ENCODE measurements at places on chromosomes 5 and 9. TPM values are rescaled to one million over a fixed set of nuclear protein-coding genes. Genes with fewer than 3 reads are reported as not detected.

DNA sequence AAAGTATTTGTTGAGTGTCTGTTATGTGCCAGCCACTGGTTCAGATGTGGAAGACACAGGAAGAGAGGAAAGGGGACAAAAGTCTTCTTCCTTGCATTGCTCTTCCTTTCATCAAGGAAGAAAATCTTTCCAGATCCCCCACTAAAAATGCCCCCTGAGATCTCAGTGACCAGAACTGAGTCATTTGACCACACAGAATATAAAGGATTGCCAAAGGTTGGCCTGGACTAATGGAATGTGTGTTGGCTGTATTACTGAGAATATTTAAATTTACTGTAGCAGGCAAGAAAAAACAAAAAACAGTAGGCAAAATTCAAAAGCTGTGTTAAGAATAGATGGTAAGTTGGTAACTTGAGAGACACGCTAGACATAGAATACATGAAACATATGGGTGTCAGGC, 10.0 kb upstream of the SEPTIN8 start:
- DNase-seq, result no peak

Gene PRLR
- 18.6 TPM for total RNA-seq

DNA sequence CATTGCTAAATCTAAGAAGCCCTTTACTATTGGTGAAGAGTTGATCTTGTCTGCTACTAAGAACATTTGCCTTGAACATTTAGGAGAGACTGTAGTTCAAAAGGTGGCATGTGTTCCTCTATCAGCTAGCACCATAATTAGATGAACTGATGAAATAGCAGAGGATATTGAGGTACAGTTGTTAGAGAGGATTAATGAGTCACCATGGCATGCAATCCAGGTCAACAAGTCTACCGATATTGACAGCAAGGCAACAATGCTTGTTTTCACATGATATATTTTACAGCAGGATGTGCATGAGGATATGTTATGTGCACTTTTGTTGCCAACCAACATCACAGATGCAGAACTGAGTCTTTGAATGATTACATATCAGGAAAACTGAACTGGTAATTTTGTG, 134.3 kb upstream of the CDH9 start:
- no peak for DNase-seq

DNA sequence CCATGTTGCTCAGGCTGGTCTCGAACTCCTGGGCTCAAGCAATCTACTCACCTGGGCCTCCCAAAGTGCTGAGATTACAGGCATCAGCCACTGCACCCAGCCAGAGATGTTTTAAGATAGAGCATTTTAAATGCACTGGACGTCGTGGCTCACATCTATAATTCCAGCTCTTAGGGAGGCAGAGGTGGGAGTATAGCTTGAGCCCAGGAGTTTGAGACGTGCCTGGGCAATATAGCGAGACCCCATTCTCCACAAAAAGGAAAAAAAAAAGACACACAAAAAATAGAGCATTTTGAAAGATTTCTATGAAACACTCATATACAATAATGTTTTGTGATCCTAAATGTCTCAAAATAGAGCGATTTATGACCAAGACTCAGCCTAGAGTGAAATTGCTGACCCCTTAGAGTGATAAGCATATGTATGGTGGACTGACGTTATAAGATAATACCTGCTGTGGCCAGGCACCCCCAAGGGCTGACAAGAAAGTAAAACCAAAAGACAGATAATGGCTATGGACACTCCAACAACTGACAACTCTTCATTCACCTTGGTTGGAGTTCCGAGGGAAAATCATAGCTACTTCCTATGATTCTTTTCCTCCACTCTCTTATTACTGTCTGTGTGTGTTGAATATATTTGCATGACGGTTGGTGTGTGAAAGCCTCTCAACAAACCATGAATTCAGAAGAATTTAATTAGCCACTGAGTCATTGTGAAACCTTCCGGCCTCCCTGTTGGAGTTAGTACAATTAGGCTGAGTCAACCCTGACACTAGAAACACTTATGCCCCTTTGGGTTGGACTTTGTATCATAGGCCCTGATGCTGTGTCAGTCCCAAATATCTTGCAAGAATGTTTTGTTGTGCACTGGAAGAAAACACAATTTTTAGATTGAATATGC, 526.5 kb upstream of the NUDT12 start:
- no peak for DNase-seq

GRCh38 chr9:13395156-13395555, 115.7 kb upstream of the MPDZ start:
- no peak for DNase-seq

- no peak for DNase-seq
Measured at GRCh38 chr5:76697670-76698069, 18.3 kb upstream of the F2R start.

Gene DNM1
- total RNA-seq, result 18.9 TPM

GRCh38 chr5:163887854-163888253, 382.4 kb downstream of the MAT2B start:
- no peak for DNase-seq

GRCh38 chr5:151703227-151703626, 16.5 kb upstream of the SPARC start:
- no peak for DNase-seq

GRCh38 chr5:119333421-119333851, 22.4 kb upstream of the TNFAIP8 start:
- no peak for DNase-seq

- no peak for DNase-seq
Measured at GRCh38 chr9:105206821-105207699, 37.4 kb upstream of the SLC44A1 start.

GRCh38 chr5:125597338-125597737, 825.9 kb upstream of the GRAMD2B start:
- no peak for DNase-seq

- no peak for DNase-seq
Measured at GRCh38 chr5:53321073-53321472, 159.4 kb upstream of the FST start.

DNA sequence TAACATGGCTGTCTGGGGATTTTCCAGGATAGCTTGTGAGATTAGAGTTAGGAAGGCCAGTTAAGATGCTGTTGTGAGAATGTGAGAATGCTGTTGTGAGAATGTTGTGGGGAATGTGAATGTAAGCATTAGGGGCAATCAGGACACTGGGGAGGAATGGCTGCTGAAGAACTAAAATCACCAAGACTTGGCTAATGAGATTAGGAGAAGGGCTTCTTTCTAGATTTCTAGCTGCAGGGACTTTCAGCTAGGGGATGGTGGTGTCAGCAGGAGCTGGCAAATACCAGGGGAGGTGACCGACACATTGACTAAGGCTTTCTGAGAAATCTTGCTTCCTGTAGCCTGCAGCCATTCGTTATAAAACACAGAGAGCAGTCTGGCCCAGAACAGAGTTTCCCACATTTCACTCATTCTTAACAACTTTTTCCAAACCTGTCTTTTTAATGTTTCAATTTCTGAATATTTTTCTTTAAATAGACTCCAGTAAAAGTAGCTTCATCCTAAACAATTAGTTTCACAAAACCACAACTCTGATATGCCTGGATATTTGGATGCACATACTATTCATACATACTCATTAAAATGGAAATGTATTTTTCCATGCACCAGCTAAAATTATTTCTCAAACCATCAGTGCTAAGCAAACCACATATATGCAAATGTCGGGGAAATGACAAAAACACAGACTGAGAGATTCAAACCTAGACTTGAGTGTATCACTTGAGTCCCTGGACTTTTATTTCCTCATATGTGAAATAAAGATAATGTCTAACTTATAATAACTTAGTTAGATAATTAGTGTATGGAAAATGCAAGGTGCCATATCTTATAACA, 89.3 kb upstream of the TNC start:
- no peak for DNase-seq

Gene PDLIM4
- 110 TPM for total RNA-seq

GRCh38 chr9:120913647-120914264, 12.8 kb downstream of the TRAF1 start:
- no peak for DNase-seq

Gene PCDHAC2
- total RNA-seq, result not detected

DNA sequence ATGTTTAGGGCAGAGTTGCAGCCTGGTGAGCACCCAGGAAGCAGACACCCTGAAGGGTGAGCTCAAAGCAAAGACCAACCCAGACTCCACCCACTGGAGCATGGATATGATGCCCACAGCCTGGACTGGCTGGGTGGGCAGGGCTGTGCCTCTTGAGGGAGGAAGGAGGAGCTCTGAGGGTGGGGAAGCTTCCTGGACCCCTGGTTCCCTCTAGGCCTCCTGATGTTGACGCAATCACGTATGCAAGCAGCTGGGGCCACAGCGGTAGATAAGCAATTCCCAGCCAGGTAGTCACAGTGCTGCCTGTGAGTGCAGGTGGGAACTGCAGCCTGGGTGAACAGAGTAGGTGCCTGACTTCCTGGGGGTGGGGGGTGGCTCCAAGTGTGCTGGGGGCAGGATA, 271.5 kb downstream of the CDK5RAP2 start:
- DNase-seq, result no peak

Gene SPATA9
- total RNA-seq, result not detected

Gene BHMT
- total RNA-seq, result not detected

Gene LYRM7
- 7.0 TPM for total RNA-seq

- DNase-seq, result peak; percentile 85
Measured at GRCh38 chr9:100437860-100438805, 11.2 kb downstream of the MSANTD3 start.

DNA sequence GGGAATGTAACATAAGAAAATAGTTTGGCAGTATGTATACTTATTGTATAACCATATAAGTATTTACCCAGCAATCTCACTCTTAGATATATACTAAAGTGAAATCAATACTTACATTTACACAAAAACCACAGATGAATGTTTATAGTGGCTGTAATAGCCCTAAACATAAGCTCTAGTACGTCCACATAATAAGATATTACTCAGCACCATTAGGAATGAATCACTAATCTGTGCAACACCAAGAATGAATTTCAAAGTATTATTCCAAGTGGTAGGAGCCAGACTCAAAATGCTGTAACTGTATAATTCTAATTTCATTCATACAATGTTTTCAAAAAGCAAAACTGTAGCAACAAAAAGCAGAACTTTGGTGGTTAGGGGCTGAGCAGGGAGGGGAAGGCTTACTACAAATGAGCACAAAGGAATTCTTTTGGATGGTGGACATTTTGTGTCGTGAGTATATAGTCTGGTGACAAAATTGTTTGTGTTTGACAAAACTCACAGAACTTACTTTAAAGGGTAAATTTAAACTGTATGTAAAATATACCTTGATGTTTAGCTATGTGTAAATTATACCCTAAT, 11.9 kb upstream of the C5orf46 start:
- DNase-seq, result no peak

Gene SCGB3A2
- total RNA-seq, result not detected

GRCh38 chr9:106880863-106881262, 17.9 kb downstream of the ZNF462 start:
- DNase-seq, result no peak

GRCh38 chr5:139204196-139204595, 6.0 kb upstream of the SIL1 start:
- no peak for DNase-seq

- no peak for DNase-seq
Measured at GRCh38 chr5:2695200-2695891, 56.1 kb downstream of the IRX2 start.

DNA sequence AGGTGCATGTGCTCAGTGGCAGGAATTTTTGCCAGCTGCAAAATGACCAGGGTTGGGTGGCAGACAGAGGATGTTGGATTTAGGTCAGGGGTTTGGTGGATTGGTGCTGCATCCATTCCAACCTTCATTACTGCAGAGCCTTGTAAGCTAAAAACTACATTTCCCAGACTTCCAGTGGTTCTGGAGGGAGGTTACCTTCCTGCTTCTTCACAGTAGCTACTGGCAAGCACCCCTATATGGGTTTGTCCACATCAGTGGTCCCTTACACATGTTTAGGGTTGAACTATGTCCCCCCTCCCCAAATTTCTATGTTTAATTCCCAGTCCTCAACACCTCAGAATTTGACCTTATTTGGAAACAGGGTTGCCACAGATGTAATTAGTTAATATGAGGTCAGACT, 20.7 kb upstream of the IL17B start:
- DNase-seq, result no peak

GRCh38 chr5:77494935-77495334, 2.8 kb upstream of the WDR41 start:
- DNase-seq, result no peak

- DNase-seq, result no peak
Measured at GRCh38 chr9:110065532-110065931, 142.4 kb downstream of the C9orf152 start.

Gene CSF2
- total RNA-seq, result not detected

DNA sequence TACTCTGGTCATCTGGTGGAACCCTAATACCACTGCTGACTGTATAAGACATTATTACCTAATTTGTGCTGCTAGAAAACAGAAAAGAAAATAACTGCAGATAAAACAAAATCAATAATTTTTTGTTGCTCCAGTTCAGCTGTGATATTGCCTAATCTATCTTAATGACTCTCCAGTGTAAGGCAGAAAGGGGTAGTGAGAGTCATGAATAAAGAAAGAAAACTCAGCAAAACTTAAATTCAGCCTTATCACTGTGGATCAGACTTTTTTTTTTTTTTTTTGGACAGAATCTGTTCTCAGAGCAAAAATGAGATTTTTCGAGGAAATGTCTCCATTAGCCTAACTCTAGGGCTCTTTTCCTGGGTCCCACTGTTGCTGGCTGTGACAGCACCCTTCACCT, 1.1 kb upstream of the DOCK2 start:
- DNase-seq, result no peak

DNA sequence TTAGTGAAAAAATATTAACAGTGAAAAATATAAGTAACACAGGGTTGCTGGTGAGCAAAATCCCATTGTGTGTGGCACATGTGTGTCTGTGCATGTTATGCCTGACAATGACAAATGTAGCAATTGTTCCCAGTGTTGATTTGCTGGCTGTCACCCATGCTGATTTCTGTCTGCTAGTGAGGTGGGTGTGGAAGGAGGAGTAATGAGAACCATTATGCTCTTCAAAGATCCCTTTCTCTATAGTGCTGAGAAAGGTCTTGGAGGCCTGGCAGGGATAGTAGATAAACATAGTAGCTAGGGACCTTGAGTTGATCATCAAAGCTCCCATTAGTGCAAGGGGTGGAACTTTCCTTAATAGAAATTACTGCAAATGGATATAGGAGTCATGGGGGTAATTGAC, 152.5 kb upstream of the CLINT1 start:
- no peak for DNase-seq

Gene CLINT1
- total RNA-seq, result 220 TPM

DNA sequence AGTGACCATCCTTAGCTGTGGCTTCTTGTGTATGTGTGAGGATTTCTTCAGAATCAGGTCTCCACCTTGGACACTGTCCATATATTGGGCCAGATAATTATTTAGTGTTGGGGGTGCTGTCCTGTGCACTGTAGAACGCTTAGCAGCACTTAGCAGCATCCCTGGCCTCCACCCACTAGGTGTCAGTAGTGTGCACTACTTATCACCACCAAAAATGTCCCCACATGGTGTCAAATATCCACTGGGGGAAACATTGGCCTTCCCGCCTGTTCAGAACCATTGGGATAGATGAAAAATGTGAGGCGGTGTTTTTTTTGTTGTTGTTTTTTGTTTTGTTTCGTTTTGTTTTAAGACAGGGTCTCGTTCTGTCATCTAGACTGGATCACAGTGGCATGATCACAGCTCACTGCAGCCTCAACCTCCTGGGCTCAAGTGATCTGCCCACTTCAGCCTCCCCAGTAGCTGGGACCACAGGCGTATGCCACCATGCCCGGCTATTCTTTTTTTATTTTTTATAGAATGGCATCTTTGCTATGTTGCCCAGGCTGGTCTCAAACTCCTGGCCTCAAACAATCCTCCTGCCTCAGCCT, 67.7 kb downstream of the TENT4A start:
- DNase-seq, result no peak

- DNase-seq, result no peak
Measured at GRCh38 chr5:64534033-64534432, 28.2 kb downstream of the RGS7BP start.
